ENCODE measurements at places on chromosomes 4 and X.

GRCh38 chr4:17103231-17103630 is 204.8 kb upstream of the LDB2 start:
- no peak for DNase-seq

- no peak for DNase-seq
Measured at GRCh38 chrX:11209798-11210414, 83.3 kb upstream of the AMELX start.

DNA sequence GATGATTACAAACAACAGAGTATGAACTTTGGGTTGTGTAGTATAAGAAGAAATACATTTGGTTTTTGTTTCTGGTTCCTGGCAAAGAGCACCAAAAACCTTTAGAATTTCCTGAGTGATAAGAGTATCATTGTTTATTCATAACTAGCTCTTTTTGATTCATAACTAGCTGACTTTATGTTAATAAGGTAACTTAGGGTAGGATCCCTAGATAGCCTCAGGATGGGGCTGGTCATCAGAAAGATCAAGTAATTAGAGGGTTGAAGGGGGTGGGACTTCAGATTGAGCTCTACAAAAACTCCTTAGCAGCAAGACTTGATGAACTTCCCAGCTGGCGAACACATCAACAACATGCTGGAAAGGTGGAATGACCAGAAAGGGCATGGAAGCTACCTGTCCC is 166.5 kb downstream of the SCFD2 start:
- no peak for DNase-seq

- peak; percentile 77 for DNase-seq
Measured at GRCh38 chr4:40099010-40099409, 42.4 kb downstream of the N4BP2 start.

DNA sequence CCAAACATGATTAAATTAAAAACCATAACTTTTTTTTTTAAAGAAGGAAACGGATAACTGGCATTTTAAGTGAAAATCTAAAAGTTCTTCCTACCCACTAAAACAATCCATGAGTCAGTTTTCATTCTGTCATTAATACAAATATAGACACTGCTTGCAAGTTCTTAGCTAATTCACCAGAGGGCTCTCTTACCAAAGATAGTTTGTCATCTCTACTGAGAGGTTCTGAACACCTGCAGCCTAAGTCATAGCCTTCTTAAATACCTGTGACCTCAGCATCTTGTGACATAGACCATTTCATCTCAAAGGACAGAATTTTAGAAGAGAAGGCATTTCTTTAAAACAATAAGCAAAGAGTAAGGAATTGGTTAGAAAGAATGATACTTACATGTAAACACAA is 65.3 kb upstream of the FAM120C start:
- DNase-seq = no peak

DNA sequence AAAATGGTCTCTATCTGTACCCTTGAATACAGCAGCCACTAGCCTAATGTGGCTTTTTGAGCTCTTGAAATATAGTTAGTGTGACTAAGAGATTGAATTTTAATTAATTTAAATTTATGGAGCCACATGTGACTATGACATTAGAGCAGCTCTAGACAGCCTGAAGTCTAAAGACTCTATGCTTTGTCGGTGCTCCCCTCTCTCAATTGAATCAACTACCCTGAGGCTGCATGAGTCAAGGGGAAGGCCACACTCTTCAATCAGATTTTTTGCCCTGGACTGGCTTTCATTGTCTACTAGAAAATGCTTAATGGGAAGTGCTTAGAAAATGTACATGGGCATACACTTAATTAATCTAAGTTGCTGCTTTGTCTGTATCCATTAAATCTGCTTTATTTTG is 11.7 kb downstream of the TLR7 start:
- DNase-seq = no peak

GRCh38 chr4:25743971-25744370 is 88.3 kb downstream of the SLC34A2 start:
- no peak for DNase-seq

GRCh38 chrX:71994601-71995000 is 84.0 kb downstream of the NHSL2 start:
- DNase-seq = no peak

- no peak for DNase-seq
Measured at GRCh38 chr4:82357640-82358039, 16.2 kb downstream of the HNRNPD start.

DNA sequence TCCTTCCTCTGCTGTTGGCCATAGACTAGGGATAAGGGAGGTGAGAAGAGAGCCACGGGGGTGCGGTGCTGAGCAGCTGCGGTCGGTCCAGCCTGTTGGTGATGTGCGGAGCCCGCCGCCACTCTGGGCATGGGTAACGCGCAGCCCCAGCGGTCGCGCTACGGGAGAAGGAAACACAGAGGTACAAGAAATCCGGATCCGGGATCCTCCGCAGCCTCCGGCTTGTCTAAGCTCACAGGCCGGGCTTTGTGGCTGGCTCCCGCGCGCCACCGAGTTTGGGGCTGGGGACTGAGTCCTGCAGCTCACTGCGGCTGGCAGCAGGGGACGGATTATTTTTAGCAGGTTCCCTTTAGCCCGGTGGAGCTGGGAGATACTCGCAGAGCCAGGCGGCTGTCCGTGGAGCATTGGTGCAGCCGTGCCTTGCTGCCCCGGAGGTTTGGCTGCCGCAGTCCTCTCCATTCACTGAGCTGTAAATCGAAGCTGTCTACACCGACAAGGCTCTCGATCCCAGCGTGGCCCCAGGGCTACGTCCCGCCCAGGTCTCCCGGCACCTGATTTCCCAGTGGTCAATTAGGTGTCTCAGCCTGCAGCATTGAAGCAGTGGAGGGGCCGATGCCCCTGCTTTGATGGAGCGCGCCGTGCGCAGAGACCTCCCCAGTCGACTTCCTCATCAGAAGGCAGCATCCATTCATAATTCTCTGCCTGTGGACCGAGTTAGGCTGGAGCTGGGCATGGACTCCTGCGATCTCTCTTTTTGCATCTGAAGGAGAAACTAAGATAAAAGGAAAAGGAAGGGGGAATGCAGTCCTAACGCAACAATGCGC is 81.9 kb upstream of the SCML1 start:
- DNase-seq = peak; percentile 12

DNA sequence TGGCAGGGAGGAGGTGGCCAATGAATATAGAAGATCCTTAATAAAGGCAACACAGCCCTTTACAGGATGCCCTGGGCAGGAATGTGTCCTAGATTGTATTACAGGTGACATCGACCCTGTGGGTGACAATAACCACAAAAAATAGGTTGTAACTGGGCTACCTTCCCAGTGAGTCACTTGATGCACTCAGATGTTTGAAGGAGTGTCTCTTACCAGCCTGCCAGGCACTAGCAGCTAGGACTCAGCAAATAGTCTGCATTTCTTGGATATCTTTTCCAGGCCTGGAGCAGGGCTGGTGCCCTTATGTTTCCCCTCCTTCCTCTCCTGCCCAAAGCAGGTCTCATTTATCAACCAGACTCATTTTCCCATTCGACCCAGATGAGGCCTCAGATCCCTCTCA is 50.9 kb upstream of the TMEM164 start:
- no peak for DNase-seq

DNA sequence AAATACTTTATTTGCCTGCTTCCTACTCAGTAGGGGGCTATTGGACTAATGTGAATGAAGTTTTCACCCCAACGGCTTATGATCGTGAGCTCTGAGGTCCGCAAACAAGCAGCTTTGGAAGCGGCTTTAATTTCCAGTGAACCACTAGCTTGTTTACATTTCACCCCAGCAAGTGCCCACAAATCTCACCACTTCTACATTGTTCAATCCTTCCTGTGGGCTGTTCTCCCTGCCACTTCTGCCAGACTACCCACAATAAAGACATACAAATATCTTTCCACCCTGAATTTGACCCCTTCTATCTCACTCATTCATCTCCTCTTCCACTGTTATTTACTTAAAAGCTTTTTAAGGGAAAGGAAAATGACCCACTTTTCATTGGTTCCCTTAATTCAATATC is 98.0 kb downstream of the CDS1 start:
- no peak for DNase-seq

DNA sequence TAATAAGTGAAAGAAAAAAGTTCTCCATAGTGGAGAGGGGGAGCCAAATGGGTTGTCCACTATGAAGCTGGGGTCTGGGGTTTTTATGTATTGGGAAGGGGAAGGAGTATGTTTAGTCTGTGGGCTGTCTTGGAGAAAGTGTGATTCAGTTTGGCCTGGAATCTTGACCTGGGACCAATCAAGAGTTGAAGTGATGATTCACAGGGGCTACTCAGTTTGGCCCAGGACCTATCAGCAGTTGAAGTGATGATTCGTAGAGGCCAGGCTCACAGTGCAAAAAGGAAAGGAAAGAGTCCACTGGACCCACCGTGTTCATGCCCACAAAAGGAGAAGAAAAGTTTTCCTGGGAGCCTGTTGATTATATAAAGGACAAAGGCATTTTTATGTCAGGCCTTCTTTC is 47.3 kb upstream of the RAB9B start:
- no peak for DNase-seq

DNA sequence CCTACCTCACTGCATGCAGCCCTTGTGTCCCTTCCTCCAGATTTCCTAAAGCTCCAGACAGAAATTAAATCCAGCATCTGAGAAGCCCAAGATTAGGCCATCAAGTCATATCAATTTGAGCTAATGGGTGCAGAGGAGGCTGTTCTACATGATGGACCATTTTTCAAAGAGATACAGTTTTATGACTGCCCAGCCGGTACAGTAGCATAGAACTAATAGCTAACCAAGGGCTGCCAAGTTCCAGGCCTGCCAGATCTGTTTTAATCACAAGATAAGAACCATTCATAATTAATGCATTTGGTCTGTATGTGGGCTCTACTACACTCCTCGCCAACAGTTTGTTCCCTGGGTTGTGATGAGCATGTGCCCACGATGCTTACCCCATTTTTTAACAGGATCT is 73.9 kb upstream of the PLAC1 start:
- no peak for DNase-seq

- DNase-seq = peak; percentile 1
Measured at GRCh38 chr4:121898150-121898549, 27.9 kb upstream of the BBS7 start.

DNA sequence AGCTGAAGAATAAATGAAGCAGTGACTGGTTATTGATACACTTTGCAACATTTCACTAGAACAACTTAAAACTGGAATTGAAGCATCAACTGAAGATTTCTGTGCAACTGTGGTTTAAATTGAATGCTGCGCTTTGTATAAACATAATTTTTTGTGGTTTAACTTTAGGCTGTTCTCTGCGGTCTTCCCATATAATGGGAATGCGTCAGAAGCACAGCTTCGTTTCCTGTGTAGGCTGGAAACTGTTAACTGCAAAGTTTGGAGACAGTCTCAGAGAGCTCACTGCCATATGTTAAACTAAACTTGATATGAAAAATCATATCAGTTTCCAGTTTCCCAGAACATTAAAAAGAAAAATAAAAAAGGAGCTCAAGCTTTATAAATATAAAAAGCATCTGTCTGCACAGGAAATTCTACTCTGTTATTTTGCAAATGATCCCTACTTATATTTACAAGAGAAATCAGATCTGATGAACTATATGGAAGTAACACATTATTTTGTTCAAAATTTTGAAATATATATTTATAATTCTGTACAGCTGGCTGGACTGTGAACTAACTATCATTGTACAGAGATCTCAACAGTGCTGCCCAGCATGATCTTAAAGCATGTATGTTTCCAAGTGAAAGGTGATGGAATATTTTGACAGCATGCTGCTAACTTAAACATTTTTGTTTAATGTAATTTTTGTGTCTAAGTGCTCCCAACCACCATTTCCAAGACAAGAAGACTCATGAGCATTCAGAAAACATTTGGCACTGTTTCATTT is 139.9 kb downstream of the NDST3 start:
- DNase-seq = no peak

- DNase-seq = peak; percentile 52
Measured at GRCh38 chrX:21479695-21480270, 105.6 kb downstream of the CNKSR2 start.

Data from inflammatory macrophage treated with lipopolysaccharide for 4 hours (primary cell).